ENCODE measurements at places on chromosomes 11 and 22.

- DNase-seq: peak; percentile 23
Observed at GRCh38 chr11:60899046-60899936, 7.1 kb downstream of the PRPF19 start.

DNA sequence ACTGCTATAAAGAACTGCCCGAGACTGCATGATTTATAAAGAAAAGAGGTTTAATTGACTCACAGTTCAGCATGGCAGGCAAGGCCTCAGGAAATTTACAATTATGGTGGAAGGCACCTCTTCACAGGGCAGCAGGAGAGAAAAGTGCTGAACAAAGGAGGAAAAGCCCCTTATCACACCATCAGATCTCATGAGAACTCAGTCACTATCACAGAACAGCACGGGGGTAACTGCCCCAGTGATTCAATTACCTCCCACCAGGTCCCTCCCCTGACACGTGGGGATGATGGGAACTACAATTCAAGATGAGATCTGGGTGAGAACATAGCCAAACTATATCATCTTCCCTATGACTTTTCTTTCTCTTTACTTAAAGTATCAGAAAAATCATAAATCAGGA lies 104.0 kb upstream of the SYN3 start:
- DNase-seq: no peak

DNA sequence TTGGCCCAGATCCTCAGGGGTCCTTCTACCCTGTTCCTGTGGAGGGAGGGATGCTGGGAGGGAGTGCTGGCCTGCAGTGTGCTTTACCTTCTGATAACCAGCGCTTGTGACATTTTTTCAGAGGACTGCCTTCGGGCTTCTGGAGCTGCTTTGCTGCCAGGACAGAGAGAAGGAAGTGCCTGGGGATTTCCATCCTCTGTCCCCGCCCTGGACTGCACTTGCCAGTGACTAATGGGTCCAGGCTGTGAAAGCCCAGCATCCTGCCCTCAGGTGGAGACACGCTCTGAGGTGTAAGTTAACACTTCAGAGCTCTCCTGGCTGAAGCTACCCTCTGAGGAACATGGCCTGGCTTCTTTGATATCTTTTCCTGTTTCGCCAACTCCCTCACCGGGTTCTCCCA lies 158.7 kb upstream of the SYT13 start:
- DNase-seq: no peak

GRCh38 chr11:14582793-14583192 lies 60.8 kb upstream of the PDE3B start:
- DNase-seq: no peak

Measured in activated naive CD4-positive, alpha-beta T cell treated with Interleukin-2 at 50 U/mL for 16 hours (primary cell).